ENCODE measurements at places on chromosomes 4 and X.

DNA sequence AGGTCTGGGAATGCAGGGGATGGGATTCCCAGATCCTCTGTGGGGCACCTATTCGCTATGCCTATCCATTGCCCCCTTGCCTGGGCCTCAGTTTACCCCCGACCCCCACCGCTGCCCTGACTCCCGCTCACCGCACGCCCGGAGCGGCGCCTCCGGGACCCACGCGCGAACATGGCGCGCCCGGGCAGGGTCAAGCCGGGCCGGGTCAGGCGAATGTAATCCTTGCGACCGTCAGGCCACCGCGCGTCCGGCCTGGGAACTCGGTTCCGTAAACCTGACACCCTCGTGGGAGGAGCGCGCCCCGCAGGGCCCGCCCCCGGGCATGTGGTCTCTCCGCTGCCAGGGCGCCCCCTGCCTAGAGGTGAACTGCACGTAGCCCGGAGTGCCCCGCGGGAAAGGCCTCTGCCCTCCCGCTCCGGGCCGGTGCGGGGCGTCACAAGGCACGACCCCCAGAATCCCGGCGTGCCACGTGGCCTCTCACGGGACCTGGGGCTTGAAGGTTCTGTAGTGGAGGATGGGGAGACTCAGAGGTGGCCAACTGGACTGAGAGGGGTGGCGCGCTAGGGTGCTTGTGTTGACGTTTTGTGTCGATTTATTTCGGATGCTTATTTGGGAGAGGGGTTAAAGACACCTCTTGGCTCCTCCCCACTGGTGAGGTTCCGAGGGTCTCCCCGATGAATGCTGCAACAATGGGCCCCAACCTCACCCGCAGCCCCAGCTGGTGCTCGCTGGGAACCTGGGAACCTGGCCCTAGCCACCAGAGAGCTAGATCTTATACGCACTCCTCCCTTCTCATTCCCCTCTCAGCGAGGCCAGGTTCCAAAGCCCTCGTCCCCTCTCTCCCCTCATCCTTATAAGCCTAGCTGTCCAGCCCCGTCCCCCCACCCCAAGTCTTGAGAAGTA is at the start of gene PRICKLE3:
Gene PRICKLE3 (minus strand): TSS at position 249 of the 903 bp plus-strand sequence. CDS start 76 bp downstream, at position 173.
- DNase-seq, result peak; percentile 84

- DNase-seq, result no peak
Observed at GRCh38 chr4:14924812-14925344, 77.4 kb upstream of the CPEB2 start.

DNA sequence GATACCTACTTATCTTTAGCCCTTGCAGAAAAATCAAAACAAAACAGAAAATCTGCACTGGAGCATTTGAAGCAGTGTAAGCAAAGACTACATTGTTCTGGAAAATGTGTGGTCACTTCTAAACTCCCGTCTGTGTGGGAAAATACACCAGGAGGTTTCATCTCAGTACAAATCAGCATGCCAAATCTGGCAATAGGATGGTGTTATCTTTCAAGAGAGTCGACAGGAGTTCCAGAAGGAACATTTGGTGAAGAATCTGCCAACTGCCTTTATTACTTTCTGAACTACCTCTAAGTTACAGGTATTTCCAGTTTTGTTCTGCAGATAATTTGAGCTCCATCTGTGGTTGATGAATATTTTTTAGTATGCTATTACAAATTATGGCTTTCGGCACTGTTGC is 1348.0 kb downstream of the RAPGEF2 start:
- DNase-seq, result no peak

DNA sequence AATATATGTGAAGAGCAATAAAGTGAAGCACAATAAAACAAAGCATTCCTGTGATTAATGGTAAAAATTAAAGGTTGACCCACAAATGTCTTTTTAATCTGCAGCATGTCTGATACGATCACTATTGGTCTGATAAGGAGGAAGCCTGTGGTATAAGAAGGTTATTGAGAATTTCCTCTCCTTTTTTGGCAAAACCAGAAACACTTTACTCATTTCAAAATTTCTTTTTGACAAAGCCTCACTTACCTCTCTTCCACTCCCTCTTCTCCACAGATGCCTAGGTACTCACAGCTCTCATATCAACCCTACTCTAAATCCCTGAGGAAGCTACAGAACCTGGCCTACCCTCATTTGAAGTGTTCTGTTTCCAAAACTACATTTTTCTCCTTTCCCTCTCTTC is 56.1 kb downstream of the TSPAN5 start:
- DNase-seq, result no peak

- DNase-seq, result no peak
Observed at GRCh38 chr4:165548702-165549101, 169.9 kb downstream of the CPE start.
